ENCODE measurements at places on chromosomes 3 and 15. TPM values are rescaled to one million over a fixed set of nuclear protein-coding genes. Genes with fewer than 3 reads are reported as not detected.
A peak's percentile ranks its signal among the peaks of the same experiment; 100 is the strongest.

PPP1R14D gene
- total RNA-seq: not detected

DNA sequence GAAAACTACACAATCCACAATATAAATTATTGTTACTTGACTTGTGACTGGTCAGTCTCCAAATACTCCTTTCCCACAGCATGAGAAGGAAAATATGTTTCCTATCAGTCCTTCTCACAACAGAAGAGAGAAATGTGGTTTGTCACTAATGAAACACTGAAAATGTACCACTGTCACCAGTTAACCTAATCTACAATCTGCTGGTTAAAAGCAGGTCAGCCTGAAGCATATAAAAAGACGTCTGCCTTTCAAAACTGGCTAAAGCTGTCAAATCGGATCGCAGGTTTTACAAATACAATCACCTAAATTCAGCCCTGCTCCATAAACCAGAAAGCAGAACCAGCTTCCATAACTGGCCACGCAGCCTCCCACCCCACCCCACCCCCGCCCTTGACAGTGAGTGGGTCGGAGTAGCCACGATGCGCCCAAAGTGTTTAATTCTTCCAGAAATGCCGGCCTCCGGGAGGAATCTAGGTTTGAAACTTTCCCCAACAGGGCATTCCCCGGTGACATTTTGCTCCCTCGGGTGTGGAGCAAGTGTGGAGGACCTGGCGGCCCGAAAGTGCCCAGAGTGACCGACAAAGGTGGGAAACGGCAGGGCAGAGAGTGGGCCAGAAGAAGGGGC is 682 bp downstream of the ETFA start:
- H3K4me1 ChIP-seq: peaks cover 15% of the 10 kb centered on the region
- H3K4me3 ChIP-seq: peak overlapping the region; percentile 66
- H3K27me3 ChIP-seq: no peaks in the 10 kb centered on the region
- H3K36me3 ChIP-seq: no peaks in the 10 kb centered on the region
- no peak for DNase-seq

DNA sequence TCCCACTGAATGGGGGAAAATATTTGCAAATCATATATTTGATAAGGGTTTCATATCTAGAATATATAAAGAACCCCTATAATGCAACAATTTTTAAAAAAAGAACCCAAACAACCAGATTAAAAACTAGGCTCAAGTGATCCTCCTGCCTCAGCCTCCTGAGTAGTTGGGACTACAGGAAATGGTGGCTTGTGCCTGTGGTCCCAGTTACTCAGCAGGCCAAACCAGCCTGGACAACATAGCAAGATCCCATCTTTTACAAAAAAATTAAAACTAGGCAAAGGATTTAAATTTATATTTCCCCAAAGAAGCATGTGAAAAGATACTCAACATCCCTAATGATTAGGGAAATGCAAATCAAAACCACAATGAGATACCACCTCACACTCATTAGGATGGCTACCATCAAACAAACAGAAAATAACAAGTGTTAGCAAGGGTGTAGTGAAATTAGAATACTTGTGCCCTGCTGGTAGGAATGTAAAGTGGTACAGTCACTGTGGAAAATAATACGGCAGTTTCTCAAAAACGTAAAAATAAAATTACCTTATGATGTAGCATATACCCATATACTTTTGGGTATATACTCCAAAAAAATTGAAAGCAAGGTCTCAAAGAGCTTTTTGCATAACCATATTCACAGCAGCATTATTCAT is 19.7 kb downstream of the TFDP2 start:
- H3K36me3 ChIP-seq: peaks cover 9% of the 10 kb centered on the region
- peaks cover 5% of the 10 kb centered on the region for H3K4me1 ChIP-seq
- no peak for DNase-seq
- no peak overlapping the region for H3K4me3 ChIP-seq
- no peak overlapping the region for H3K27ac ChIP-seq
- H3K27me3 ChIP-seq: no peaks in the 10 kb centered on the region

DNA sequence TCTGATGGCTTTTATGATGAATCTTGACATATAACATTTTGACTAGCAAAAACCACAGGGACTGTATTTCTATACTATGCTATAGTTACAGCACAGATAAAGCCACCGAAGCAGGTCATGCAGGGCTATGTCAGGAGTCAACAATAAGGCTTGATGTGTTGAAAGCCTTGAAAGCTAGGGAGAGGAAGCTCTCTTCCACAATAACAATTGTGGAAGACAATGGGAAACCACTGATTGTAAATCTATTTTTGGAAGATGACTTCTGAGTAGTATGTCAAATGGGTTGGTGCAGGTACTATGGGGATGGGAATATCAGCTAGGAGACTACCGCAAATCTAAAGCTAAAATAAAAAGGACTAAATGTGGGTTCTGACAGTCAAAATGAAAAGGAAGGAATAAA is 4.0 kb upstream of the AQR start:
- H3K27me3 ChIP-seq: no peaks in the 10 kb centered on the region
- H3K4me3 ChIP-seq: no peak overlapping the region
- H3K27ac ChIP-seq: no peak overlapping the region
- no peak for DNase-seq
- peaks cover 7% of the 10 kb centered on the region for H3K36me3 ChIP-seq
- peaks cover 6% of the 10 kb centered on the region for H3K4me1 ChIP-seq

- no peak for DNase-seq
- H3K27me3 ChIP-seq: no peaks in the 10 kb centered on the region
- peaks cover 6% of the 10 kb centered on the region for H3K4me1 ChIP-seq
- no peaks in the 10 kb centered on the region for H3K36me3 ChIP-seq
- no peak overlapping the region for H3K4me3 ChIP-seq
Observed at GRCh38 chr3:46542801-46543201, 23.3 kb downstream of the LRRC2 start.

GRCh38 chr3:99549957-99550603 is 88.3 kb upstream of the COL8A1 start:
- no peaks in the 10 kb centered on the region for H3K27me3 ChIP-seq
- H3K4me3 ChIP-seq: no peak overlapping the region
- DNase-seq: no peak
- no peak overlapping the region for H3K27ac ChIP-seq

GRCh38 chr15:85795337-85796305 is 896 bp upstream of the KLHL25 start:
- H3K36me3 ChIP-seq: no peaks in the 10 kb centered on the region
- peak overlapping the region; percentile 90 for H3K27ac ChIP-seq
- peak overlapping the region; percentile 88 for H3K4me3 ChIP-seq
- DNase-seq: peak; percentile 62
- H3K27me3 ChIP-seq: no peaks in the 10 kb centered on the region
- peaks cover 26% of the 10 kb centered on the region for H3K4me1 ChIP-seq

GPR62 gene
- not detected for total RNA-seq

DNA sequence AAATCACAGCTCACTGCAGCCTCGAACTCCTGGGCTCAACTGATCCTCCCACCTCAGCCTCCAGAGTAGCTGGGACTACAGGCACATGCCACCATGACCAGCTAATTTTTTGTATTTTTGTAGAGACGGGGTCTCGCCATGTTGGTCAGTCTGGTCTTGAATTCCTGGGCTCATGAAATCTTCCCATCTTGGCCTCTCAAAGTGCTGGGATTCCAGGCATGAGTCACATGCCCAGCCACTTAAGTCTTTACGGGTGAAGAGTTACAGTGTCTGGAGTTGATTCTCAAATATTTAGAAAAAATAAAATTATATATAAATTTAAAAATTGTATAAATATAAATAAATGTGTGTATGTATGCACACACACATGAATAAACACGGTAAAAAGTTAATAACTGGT is 14.5 kb upstream of the KBTBD12 start:
- DNase-seq: no peak
- H3K4me3 ChIP-seq: no peak overlapping the region
- no peaks in the 10 kb centered on the region for H3K36me3 ChIP-seq
- no peaks in the 10 kb centered on the region for H3K27me3 ChIP-seq
- H3K27ac ChIP-seq: no peak overlapping the region
- H3K4me1 ChIP-seq: no peaks in the 10 kb centered on the region

ZNF860 gene
- total RNA-seq: not detected

DNA sequence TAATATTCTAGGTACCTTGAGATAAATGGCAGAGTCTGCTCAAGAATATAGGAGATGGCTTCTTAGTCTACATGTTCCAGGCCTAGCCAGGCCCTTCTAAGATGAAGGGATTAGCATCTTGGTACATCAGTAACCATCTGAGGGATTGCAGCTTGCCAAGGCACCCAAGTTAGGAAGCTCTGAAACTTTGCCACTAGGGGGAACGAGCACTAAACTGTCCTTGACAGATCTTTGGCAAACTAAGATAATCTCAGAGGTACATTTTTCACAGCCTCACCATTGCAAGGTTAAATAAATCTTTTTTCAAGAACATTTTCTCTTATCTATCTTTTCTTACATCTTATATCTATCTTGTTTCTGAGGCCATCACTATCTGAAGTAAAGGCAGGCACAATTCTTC is 351.2 kb downstream of the RAP2B start:
- no peak overlapping the region for H3K4me3 ChIP-seq
- H3K27ac ChIP-seq: no peak overlapping the region
